ENCODE measurements at places on chromosomes 6 and 20.
A peak's percentile ranks its signal among the peaks of the same experiment; 100 is the strongest.

DNA sequence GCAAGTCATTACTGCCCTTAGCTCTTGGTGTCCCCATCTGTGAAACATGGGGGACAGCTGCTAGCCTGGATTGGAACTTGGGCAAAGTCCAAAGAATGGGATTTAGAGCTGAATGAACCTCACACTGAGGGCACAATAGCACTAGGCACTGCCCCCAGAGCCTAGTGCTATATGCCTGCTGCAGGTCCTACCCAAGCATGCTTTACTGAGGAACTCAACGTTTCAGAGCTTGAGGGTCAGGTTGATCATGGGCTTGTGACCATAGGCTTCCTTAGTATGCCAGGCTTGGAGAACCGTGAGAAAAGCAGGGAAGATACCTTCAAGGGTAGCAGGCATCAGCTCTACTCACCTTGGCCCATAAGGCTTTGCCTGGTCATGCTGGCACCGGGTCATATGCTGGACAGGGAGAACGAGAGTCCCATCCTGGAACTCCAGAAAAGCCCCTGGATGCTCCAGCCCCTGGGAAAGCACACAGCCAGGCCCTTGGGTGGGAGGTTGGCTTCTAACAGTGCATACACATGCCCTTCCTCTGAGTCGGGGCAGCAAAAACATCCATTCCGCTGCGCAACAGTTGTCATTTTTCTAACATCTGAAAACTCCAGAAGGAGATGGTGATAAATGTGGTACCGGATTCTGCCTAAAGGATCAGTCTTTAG, 29.7 kb downstream of the EIF2S2 start:
- no peak for DNase-seq

DNA sequence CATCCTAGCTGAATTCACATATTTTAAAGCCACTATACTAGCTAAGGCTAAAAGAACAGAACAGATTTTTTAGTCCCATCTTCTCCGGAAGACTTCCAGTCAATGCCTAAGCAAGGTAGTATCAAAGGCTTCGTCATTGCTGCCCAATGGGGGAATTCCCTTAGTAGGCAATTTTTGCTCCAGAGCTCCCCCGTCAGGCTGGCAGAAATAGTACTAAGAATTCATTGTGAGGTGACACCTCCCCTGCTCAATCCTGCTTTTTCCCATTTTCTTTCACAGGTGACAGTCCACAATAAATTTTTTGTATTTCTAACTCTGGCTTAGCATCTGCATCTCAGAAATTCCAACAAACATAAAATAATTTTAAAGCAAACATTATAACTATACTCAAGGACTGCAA, 52.8 kb upstream of the SRSF6 start:
- DNase-seq: no peak

DNA sequence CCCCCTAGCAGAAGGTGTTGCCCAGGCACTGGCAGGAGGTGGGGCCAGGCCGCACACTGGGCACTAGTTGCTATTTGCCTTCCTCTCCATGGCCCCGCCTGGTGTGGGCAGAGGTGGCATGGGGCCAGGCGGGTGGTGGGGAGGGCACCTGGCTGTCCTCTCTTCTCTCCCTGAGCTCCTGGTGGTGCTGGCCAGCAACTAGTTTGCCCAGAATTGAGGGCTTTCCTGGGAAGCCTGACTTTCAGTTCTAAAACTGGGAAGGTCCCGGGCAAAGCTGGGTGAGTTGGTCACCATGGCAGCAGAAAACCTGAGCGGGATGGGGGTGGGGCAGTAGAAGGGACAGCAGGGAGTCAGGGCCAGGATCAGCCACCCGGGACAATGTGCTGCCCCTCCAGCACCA, 48.2 kb downstream of the RBM38 start:
- DNase-seq: no peak

DNA sequence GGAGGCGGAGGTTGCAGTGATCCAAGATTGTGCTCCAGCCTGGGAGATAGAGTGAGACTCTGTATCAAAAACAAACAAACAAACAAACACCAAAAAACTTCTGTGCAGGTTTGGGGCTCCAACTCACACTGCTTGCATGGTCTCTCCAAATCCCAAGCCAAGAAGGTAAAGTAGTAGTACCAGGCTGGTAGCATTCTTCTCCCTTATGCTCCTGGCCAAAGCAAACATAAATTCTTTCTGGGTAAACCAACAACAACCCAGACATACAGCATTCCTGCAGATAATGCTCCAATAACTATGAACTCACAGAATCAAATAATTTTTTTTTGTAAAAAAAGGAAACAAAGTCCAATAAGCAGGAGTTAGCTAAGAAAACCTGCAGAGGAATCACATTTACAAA, 57.8 kb upstream of the KLHL31 start:
- no peak for DNase-seq

DNA sequence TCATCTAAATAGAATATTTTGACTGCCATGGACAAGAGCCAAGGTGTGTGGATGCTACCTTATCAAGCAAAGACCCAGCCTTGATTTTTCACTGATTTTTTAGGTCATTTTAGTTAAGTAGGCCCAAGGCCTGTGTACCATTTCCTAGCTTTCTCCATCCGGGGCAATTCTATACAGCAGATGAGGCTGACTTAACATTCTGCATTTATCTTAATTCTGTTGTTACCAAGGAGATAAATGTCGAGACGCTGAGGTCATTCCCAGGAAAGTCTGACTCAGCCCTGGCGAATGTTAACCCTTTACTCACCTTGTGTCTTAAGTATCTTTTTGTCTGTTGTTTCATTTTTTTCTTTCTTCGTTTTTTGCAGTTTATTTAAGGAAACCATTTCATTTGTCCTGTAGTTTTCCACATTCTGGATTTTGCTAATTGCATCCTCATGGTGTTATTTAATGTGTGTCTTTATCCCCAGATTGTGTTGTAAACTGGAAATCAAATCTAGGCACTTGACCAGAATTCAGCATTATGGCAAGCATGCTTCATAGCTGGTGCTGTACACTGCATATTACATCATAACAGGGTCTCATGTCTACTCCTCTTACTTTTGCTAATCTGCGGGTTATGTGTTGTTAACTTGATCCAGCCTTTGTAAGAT, 277.0 kb downstream of the CDKAL1 start:
- no peak for DNase-seq

- no peak for DNase-seq
These were observed 27.6 kb upstream of the CDKN1A start for GRCh38 chr6:36650848-36651478.

GRCh38 chr6:140809694-140810101, 1323.0 kb upstream of the GJE1 start:
- no peak for DNase-seq

- DNase-seq: no peak
These were observed 153.5 kb upstream of the OGFRL1 start for GRCh38 chr6:71134929-71135642.

- DNase-seq: no peak
These were observed 552.3 kb downstream of the KIF16B start for GRCh38 chr20:16020971-16021370.

- no peak for DNase-seq
These were observed 80.8 kb upstream of the MPC1 start for GRCh38 chr6:166463359-166464067.

- no peak for DNase-seq
These were observed 3.5 kb upstream of the HTR1B start for GRCh38 chr6:77466451-77467437.

DNA sequence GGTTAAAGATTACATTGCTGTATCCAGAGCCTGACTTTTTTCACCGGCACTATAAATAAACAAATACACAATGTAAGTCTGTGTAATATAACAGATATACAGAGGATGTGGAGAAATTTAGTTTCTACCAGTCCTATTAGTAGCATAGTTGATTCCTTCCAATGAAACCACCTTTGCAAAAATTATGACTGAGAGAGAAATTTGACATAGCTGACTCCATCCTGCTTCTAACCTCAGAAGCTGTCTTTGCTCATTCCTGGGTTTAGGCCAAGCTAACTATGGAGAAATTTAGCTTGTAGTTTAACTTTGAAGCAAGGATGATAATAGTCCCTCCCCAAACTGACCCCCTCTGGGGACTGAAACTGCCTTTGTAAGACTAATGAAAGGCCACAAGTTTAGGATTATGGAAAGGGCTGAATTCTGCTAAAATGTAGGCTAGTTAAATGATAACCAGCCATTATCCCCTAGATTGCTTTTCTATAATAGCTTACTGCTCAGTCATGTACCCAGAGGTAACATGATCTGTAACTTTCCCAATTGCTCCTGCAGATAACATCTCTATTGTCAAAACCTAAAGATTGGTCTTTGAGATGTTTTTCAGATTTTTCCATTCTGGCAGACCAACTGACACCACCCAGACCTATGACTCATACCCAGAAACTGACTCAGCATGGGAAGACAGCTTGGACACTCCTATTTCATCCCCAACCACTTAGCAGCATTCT, 172.8 kb upstream of the ARG1 start:
- no peak for DNase-seq

- peak; percentile 60 for DNase-seq
These were observed at the start of gene PHF10 for GRCh38 chr6:169724494-169725124. PHF10 (minus strand) TSS chr6:169724500; CDS start chr6:169723931, 569 bp downstream.

All from GM12891 (cell line).